ENCODE measurements at places on chromosomes 7 and 10.

DNA sequence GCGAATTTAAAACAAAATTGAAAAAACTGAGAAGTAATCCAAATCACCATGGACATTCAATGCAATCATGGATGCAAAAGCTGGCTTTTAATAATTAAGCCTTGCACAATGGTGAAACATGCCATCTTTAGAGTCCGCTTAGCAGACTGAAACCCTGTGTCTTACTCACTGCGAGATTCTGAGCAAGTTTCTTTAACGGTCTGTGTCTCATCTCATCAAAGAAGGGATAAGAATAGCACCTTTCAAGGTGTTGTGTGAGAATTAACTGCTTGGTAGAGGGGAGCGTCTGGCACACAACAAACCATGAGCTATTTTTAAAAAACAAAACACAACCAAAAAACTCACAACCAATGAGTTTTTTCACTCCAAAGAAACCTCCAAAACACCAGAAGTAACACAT lies 21.4 kb downstream of the ACBD7 start:
- DNase-seq = no peak

GRCh38 chr7:90455163-90456030 lies 14.0 kb upstream of the PTTG1IP2 start:
- DNase-seq = no peak

DNA sequence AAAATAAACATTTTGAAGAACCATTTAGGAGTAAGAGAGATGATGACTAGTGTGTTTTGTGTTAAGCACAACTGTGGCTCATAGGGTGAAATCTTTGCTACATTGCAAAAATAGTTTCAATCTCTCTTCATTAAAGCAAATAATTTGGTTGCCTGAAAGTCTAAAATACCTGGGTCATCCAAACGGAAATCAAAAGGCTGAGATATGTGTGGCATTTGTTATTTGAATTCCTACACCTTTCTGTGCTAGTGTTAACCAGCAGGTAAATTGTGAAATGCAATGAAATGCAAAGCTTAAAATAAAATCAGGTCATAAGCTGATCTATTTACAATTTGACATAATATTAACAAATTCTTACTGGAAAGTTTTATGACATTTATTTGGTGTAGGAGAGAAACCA lies 40.9 kb upstream of the SEMA3E start:
- DNase-seq = no peak

- no peak for DNase-seq
Observed at GRCh38 chr7:110918949-110919548, 171.9 kb upstream of the LRRN3 start.

GRCh38 chr10:12703813-12704212 lies 297.7 kb downstream of the CCDC3 start:
- DNase-seq = no peak

DNA sequence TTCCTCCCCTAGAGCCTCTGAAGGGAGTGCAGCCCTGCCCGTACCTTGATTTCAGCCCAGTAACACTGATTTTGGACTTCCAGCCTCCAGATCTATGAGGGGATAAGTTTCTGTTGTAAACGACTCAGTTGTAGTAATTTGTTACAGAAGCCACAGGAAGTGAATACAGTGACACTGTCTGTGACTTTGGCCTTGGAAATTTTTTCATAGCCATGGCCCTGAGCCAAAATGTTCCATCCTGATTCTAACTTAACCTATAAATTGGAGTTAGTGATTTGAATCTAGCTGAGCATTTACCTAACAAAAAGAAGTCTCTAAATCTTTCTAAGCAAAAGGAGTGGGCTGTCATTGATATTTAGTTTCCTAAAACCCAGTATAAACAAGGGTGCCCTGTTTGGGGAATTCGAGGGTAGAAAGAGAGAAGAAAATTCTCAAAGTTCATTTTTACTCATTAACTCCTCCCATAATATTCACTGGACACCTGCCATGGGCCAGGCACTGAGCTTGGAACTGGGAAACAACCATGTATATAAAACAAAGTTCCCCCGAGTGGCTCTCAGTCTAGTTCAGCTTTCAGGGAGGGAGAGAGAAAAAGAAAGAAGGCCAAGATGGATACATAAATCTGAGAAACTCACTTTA lies 162.3 kb downstream of the SKIDA1 start:
- no peak for DNase-seq
